ENCODE measurements at places on chromosomes 13 and 19. TPM values are rescaled to one million over a fixed set of nuclear protein-coding genes. Genes with fewer than 3 reads are reported as not detected.

DNA sequence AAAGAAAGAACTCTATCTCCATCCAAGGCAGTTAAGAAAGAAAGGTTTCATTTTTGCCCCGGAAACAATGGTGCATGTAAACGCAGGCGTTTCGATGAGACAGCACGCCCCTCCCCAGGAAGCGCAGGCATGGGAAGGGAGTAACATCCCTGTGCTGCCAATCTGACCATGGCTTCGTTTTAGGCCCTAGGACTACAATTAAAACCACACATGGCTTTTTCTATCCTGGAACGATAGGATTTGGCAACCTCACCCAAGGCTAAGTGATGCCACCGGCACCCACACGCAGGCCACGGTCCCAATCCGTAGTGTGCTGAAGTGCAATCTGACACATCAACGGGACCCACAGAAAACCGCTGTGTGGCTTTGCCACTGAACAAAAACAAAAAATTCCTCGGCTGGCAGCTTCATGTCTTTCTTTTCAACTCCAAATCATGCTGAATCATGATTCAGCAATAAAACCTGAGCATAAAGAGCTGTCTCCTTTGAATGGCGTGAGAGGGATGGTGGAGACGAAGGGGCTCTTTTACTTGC lies 24.2 kb downstream of the RANBP3 start:
- peak overlapping the region; percentile 53 for H3K27ac ChIP-seq
- H3K4me1 ChIP-seq, result peaks cover 78% of the 10 kb centered on the region
- H3K27me3 ChIP-seq, result no peaks in the 10 kb centered on the region
- H3K4me3 ChIP-seq, result no peak overlapping the region

- H3K4me3 ChIP-seq, result no peak overlapping the region
- H3K4me1 ChIP-seq, result peaks cover 4% of the 10 kb centered on the region
- DNase-seq, result no peak
Measured at GRCh38 chr13:29753618-29754472, 96.6 kb downstream of the UBL3 start.

DNA sequence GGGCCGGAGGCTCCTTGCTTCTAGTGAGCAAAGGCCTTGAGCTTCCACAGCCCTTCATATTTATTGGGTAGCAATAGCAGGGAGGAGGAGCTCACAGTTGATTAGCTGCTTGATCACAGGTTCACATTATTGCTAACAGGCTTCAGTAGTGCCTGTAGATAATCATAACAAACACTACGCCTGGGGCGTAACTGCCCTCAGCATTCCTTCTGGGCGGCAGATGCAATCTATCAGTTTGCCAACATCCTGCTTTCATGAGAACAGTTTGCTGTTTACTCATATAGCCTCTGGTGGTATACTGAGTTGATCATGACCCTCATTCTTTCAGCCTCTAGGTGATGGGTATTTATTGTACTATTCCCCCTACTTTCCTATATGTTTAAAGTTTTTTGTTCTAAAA lies 149.4 kb downstream of the B3GLCT start:
- no peaks in the 10 kb centered on the region for H3K4me1 ChIP-seq
- no peak overlapping the region for H3K4me3 ChIP-seq
- no peaks in the 10 kb centered on the region for H3K36me3 ChIP-seq
- no peak for DNase-seq
- no peaks in the 10 kb centered on the region for H3K27me3 ChIP-seq

GRCh38 chr19:50204811-50205675 lies 1.6 kb downstream of the MYH14 start:
- no peaks in the 10 kb centered on the region for H3K4me1 ChIP-seq
- no peak overlapping the region for H3K4me3 ChIP-seq
- peak; percentile 33 for DNase-seq
- H3K27me3 ChIP-seq, result peaks cover 71% of the 10 kb centered on the region
- no peak overlapping the region for H3K27ac ChIP-seq

GRCh38 chr19:55071129-55071502 lies 4.6 kb upstream of the EPS8L1 start:
- H3K4me1 ChIP-seq, result no peaks in the 10 kb centered on the region
- H3K36me3 ChIP-seq, result no peaks in the 10 kb centered on the region
- H3K27ac ChIP-seq, result no peak overlapping the region
- H3K27me3 ChIP-seq, result 0 out of 2 replicates have a peak, but pooled peaks cover under 1% of the 10 kb centered on the region
- no peak overlapping the region for H3K4me3 ChIP-seq

GRCh38 chr13:99758460-99759162 lies 213.0 kb downstream of the ZIC5 start:
- H3K4me3 ChIP-seq, result no peak overlapping the region
- no peaks in the 10 kb centered on the region for H3K27me3 ChIP-seq
- no peak for DNase-seq
- no peaks in the 10 kb centered on the region for H3K4me1 ChIP-seq
- no peaks in the 10 kb centered on the region for H3K36me3 ChIP-seq
- no peak overlapping the region for H3K27ac ChIP-seq

- H3K36me3 ChIP-seq, result no peaks in the 10 kb centered on the region
- H3K4me1 ChIP-seq, result peaks cover 7% of the 10 kb centered on the region
- no peaks in the 10 kb centered on the region for H3K27me3 ChIP-seq
- peak; percentile 27 for DNase-seq
Measured at GRCh38 chr13:31945202-31945961, 86.2 kb upstream of the FRY start.

DNA sequence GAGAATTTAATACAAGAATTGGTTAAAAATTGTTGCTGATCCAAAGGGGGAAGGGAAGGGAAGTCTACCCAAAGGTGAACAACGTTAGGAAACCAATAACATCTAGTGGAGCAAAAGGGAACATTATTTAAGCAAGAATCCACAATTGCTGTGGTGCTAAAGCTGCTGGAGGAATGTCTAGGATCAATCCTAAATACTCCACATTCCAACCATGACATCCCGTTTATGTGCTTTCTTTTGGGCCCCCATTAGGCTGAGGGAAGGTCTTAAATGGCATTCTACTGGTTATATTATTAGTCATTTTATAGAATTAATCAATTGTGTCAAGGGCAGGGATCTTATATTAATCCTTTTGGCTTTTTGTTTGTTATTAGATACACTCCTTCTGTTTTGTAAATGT lies 39.9 kb upstream of the VWA8 start:
- H3K36me3 ChIP-seq, result no peaks in the 10 kb centered on the region
- H3K4me3 ChIP-seq, result no peak overlapping the region
- H3K27me3 ChIP-seq, result no peaks in the 10 kb centered on the region
- no peak overlapping the region for H3K27ac ChIP-seq

- no peaks in the 10 kb centered on the region for H3K27me3 ChIP-seq
- H3K4me1 ChIP-seq, result peaks cover 38% of the 10 kb centered on the region
- peak overlapping the region; percentile 84 for H3K27ac ChIP-seq
- peak overlapping the region; percentile 82 for H3K4me3 ChIP-seq
- peak; percentile 82 for DNase-seq
Measured at GRCh38 chr19:4911786-4912672, 2.7 kb downstream of the UHRF1 start.

DNA sequence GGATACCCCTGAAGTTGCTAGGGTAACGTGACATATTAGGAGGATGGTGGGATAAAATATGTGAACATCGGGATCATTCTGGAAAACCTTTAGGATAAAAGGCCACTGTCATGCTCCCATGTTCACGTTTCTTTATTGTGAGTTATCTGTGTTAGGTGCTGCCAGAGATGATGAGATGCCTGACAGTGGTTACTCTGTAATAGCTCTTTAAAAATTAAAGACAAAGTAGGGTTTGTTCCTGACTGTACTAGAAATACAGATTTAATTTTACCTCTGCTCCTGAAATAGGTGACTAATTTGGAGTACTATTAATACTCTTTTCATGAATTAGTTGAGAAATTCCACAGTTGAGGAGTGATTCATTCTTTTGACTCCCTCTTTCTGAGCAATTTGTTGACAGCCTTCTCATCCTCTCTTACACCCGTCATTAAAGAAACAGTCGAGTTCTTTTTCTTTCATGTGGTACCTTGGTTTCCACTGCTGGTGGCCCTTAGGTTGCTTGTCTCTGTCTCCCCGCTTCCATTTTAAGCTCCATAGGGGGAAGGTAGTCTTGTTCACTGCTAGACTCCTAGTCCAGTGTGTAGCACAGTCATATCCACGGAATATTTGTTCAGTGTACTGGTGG lies 28.4 kb downstream of the SAE1 start:
- peaks cover 19% of the 10 kb centered on the region for H3K4me1 ChIP-seq
- no peaks in the 10 kb centered on the region for H3K27me3 ChIP-seq
- H3K4me3 ChIP-seq, result no peak overlapping the region
- no peak for DNase-seq

DNA sequence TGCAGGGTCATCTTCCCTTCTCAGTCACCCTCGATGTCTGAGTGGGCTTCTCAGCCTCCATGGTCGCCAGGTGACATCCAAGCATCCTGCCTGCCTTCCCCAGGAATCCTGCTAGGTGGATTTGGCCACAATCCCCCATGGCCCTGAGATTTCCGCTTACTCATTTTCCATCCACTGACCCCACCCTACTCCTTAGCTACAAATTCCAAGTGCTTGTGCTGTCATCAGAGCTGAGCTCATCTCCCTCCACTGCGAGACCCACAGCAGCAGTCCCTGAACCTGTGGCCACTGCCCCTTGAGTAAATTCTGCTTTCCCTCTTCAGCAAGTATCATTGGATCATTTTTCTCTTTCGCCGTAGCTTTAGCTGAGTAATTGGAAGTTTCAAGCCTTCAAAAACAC lies 90.5 kb upstream of the ANKRD10 start:
- no peak for DNase-seq
- no peak overlapping the region for H3K27ac ChIP-seq
- H3K27me3 ChIP-seq, result no peaks in the 10 kb centered on the region
- no peaks in the 10 kb centered on the region for H3K4me1 ChIP-seq

DNA sequence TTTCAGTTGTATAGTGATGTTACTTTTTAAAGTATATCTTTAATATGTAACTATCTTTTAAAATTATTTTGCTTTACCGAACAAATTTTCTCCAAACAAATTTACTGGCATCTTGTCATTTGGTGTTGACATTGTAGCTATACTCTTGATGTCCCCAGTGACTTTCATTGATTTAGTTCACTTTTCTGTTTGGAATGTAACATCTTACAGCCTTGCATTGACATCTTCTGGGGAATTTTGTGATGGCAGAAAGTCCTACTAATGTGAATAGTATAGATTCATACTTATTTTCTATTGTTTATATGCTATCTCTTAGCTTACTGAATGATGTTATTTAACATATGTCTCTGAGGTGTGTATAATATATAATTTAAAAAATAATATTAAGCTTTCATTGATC lies 800.9 kb upstream of the ATXN8OS start:
- DNase-seq, result no peak
- no peak overlapping the region for H3K4me3 ChIP-seq
- H3K27ac ChIP-seq, result no peak overlapping the region
- H3K27me3 ChIP-seq, result no peaks in the 10 kb centered on the region
- no peaks in the 10 kb centered on the region for H3K4me1 ChIP-seq

The CNN1 gene
- polyA plus RNA-seq, result 6.6 TPM

The KLK14 gene
- 0.19 TPM for polyA plus RNA-seq

The CEACAM6 gene
- polyA plus RNA-seq, result not detected
